ENCODE measurements at places on chromosomes 6 and 20.

DNA sequence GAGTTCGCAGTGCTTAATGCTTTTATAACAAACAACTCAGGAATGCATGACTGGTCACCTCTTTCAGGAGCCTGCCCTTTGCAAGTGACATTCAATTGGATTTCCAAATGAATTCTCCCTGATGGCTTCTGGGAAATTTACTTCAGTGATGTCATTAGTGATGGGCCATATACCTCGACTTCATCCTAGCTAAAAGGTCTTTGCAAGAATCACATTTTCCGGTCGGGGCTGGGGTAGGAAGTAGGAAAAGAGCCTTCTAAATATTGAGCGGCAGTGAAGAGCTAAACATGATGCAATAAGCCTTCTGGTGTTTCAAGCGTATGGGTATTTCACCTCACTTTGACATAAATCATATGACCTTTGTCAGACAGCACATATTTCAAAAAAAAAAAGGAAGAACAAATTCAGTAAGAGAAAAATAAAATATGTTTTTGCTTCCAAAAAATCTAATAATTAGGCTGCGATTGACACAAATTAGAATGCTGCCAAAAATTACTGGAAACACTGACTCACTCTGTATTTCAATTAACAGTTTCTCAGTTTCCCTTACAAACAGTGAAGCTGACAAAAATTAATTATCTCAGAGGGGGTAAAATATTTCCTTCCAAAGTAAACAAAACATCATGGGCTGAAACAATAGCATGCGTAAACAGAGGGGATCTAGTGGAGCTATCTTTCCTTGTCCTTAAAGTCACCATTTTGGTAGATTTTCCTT, 39.8 kb downstream of the ADTRP start:
- DNase-seq, result no peak

DNA sequence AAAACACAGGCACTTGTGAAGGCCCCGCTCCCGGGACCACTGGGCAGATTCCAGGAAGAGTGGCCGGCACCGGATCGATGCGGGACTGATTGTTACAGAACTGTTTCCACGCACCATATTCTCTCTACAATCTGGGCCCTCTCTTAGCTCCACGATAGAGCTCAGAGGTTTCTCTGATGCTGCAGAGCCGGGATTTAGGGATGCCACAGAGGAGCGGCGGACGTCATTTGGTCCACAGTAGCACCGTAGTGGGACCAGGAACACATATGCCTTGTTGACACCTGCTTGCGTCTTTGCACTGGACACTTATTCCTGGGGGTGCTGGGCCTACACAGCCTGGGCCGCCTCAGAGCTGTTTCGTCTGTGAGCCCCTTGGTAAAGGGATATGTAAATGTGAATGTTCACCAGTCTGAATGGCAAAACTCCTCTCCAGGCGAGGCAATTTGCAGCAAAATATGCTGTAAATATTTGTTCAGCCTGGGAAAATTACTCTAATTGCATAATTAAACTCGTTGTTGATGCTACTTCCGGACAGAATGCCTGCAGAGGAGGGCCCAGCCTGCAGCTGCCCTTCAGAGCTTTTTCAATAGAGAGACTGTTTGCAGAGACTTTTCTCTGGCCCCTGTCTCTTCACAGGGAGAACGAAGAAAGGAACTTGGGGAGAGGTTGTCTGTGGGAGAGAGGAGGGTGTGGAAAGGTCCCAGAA, 9.4 kb downstream of the PCK1 start:
- DNase-seq, result no peak

GRCh38 chr6:92110403-92110802, 1309.0 kb downstream of the EPHA7 start:
- no peak for DNase-seq

- no peak for DNase-seq
Observed at GRCh38 chr6:166952121-166952520, 4.2 kb downstream of the RNASET2 start.

GRCh38 chr20:32804022-32804715, 15.6 kb upstream of the MAPRE1 start:
- no peak for DNase-seq

Measured in fibroblast of skin of left quadriceps (primary cell).